Activated T-cell treated with anti-CD3 and anti-CD28 coated beads, Interleukin-2, amount 50 U/mL, for 1 hour (primary cell): ENCODE measurements at places on chromosomes 3 and 15.

- no peak for DNase-seq
Observed at GRCh38 chr3:108406063-108406660, 104.2 kb downstream of the MYH15 start.

DNA sequence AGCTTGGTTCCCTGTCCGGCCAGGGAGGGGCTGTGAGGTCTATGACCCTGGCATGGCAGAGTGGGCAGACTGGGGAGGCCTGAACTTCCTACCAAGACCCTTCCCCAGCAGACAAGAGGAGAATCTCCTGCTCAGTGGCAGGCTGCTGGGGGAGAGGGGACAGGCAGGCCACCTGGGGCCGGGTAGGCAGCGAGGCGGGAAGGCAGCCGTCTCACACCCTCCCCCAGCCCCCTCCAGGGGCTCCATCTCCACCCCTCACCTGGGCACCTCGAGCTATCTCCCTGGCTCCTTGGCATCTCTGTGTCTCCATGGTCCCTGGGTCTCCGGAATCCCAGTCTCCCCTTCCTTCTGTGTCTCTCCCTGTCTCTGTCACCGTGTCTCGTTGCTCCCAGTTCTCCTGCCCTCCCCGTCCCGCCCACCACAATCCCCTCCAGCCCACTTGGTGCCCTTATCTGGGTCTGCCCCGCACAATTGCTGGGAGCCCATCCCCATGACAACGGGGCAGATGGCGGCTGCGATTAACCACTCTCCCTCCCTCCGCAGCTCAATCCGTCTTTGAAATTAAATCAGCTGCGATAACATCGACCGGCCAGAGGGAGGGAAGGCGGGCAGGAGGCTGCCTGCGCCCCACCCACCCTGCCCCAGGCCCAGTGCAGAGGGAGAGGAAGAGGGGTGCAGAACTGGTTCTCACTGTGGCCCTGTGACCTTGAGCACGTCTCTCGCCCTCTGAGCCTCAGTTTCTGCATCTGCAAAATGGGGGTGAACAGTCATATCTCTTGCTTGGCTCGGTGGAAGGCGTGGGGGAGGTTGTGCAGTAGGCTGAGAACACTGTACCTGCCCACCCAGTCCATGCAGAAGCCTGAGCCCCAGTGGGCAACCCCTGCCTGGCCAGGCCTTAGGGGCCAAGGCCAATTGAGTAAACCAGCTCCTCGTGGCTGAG, 9.6 kb downstream of the DNAJB8 start:
- DNase-seq = no peak

GRCh38 chr15:39127925-39128617, 452.8 kb upstream of the THBS1 start:
- no peak for DNase-seq

DNA sequence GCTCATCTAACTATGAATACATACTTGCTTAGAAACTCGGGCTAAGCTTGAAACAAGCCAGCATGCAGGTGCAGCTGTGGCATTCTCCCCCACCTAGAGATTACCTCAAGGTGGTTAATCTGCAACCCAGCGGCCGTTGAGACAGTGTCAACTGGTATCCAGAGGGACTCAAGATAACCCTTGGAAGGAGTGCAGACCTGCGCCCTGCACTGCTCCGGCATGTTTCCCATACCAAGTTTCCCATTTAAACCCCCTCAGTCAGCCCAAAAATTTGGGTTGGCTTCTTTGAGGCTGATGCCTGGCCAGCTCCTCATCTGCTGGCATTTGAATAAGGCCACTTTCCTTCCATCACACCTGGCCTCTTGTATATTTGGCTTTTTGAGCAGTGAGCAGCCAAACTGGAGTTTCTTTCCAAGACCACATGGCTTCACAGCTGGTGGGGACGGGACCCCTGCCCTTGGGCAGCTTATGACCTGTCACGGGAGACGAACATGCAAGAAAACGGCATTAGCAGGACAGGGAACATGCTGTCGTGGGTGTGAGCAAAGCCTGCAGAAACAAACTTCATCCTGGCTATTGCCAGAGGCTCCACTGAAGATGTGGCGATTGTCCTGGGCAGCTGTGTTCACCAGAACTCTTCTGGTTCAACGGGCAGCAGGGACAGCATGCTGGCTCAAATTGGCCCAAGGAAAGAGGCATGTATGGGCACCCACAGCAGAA, 98.2 kb downstream of the PLXNA1 start:
- no peak for DNase-seq

DNA sequence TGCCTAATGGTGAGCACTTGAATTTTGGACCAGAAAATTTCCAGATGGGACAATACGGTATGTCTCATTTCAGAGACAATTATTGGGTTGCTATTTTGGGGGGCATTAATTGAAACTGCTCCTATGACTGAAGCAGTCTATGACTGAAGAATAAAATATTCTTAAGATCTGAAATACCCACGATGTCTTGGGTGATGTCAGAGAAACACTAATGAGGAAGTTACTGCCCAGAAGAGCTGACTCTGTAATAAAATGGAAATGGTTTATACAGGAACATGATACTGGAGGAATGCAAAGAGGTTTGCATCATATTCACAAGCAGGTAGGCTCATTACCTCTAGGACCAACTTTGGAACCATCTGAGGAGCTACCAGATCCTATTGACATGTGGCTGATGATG, 68.7 kb downstream of the IL12A start:
- no peak for DNase-seq
